Vagina (tissue), 2 donors: ENCODE measurements at places on chromosomes 5 and 9. TPM values are rescaled to one million over a fixed set of nuclear protein-coding genes. Genes with fewer than 3 reads are reported as not detected.

The RANBP17 gene
- total RNA-seq: 5.4 TPM

The ZNF879 gene
- 5.9 TPM for total RNA-seq

The LCP2 gene
- total RNA-seq: 25.5 TPM

The SLC6A19 gene
- total RNA-seq: not detected

The STPG3 gene
- not detected for total RNA-seq

The TAF1L gene
- total RNA-seq: not detected

The TAF11L10 gene
- total RNA-seq: not detected

DNA sequence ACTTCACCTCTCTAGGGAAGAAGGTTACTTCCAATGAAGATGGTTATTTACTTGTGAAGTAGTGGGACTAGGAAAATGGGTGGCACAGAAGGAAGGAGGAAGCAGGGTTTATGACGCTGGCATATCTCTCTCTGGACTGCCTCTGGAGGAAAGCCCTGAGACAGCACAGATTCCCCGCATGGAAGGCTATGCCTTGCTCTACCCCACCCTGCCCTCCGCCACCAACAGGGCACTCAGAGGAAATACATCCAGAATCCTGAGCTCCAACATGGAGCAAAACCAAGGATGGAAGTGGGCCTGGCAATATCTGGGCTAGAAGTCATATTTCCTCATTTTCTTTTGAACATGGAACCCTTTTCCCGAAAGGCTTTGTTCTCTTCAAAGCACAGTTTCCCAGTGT, 346.9 kb downstream of the ZSWIM6 start:
- no peak overlapping the region for H3K4me3 ChIP-seq
- DNase-seq: no peak
- H3K4me1 ChIP-seq: no peaks in the 10 kb centered on the region
- no peak overlapping the region for H3K27ac ChIP-seq
- H3K27me3 ChIP-seq: no peaks in the 10 kb centered on the region
- H3K36me3 ChIP-seq: no peaks in the 10 kb centered on the region

DNA sequence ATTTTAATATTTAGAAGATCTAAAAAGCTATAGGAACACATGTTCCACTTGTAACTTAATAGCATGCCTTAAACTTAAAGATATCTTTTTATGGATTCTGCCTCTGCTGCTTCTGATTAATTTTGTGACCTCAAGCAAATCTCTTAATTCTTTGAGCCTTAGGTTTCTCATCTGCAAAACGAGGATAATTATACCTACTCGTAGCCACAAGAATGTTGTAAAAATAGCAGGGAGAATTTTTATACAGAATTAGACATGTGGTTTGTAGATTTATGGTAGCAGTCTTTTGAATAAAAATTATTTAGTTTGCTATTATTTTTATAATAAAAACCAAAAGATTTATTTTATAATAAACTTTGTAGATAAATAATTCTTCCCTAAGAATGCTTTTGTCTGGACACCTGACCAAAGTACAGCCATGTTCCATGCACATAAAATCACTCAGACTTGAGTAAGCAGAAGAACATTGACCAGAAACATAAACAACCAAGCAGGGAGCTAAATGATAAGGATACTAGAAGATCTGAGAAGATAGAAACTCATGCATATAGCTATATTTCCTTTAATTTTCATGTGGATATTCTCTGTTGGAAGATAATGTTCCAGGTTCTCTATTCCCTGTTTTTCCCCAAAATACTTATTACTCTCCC, 18.5 kb downstream of the C9orf85 start:
- no peak overlapping the region for H3K4me3 ChIP-seq
- no peaks in the 10 kb centered on the region for H3K36me3 ChIP-seq
- no peaks in the 10 kb centered on the region for H3K27me3 ChIP-seq
- no peak for DNase-seq
- peaks cover 23% of the 10 kb centered on the region for H3K4me1 ChIP-seq
- H3K27ac ChIP-seq: no peak overlapping the region

GRCh38 chr9:129145841-129146292, 32.2 kb downstream of the IER5L start:
- H3K4me1 ChIP-seq: peaks cover 73% of the 10 kb centered on the region
- DNase-seq: no peak
- H3K4me3 ChIP-seq: no peak overlapping the region
- no peaks in the 10 kb centered on the region for H3K27me3 ChIP-seq
- peak overlapping the region; percentile 100 for H3K27ac ChIP-seq

DNA sequence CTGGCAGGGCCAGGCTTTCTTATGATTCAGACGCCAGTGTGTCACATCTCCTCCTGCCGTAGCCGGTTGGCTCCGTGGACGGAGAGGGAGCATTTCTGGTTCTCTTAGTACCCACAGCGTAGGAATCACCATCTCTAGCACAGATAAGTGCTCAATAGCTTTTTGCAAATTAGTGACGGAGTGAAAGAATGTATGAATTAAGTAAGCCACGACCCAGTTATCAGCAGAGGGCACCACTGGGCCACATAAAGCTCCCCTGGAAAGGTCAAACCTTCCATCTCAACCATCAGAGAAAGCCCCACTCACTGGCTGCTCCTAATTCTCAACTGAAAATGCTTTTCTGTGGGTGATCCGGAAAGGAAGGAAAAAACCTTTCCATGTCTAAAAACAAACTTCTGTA, 317.0 kb upstream of the ADCY2 start:
- no peaks in the 10 kb centered on the region for H3K4me1 ChIP-seq
- no peak overlapping the region for H3K27ac ChIP-seq
- H3K36me3 ChIP-seq: no peaks in the 10 kb centered on the region
- no peak overlapping the region for H3K4me3 ChIP-seq
- no peak for DNase-seq
- H3K27me3 ChIP-seq: no peaks in the 10 kb centered on the region

- H3K27ac ChIP-seq: no peak overlapping the region
- H3K36me3 ChIP-seq: no peaks in the 10 kb centered on the region
- H3K27me3 ChIP-seq: no peaks in the 10 kb centered on the region
- no peak overlapping the region for H3K4me3 ChIP-seq
- no peak for DNase-seq
Observed at GRCh38 chr5:9340085-9340484, 205.8 kb downstream of the SEMA5A start.

- no peaks in the 10 kb centered on the region for H3K36me3 ChIP-seq
- no peak for DNase-seq
- peak overlapping the region; percentile 58 for H3K27ac ChIP-seq
- H3K27me3 ChIP-seq: no peaks in the 10 kb centered on the region
- H3K4me1 ChIP-seq: peaks cover 28% of the 10 kb centered on the region
- peak overlapping the region; percentile 54 for H3K4me3 ChIP-seq
Observed at GRCh38 chr5:43193894-43194265, 1.9 kb downstream of the NIM1K start.

DNA sequence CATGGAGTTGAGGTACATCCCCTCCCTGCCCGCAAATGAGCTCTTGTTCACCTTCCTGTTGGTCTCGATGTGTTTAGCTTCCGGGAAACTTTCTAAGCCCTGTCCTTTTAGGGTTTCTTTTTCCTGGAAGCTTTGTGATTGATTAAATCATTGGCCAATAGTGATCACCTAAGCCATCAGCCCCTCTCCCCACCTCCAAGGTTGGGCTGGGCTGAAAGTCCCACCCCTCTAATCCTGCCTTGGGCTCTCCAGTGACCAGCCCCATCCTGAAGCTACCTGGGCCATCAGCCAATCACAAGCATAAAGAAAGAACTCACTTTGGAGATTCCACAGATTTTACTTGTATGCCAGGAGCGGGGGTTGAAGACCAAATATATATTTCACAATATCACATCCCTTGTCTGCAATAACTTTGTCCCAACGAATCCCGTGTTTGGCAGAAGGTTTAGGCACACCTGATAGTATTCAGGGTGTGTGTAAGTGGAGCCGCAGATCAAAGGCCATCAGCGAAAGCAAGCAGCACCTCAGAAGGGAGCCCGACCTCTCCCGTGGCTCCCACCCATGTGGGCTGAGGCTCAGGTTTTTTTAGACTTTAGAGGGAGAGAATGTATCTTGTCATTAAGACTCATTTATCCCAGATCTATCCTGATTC, 20.4 kb downstream of the ROPN1L start:
- no peaks in the 10 kb centered on the region for H3K36me3 ChIP-seq
- no peaks in the 10 kb centered on the region for H3K4me1 ChIP-seq
- no peak overlapping the region for H3K27ac ChIP-seq
- no peak overlapping the region for H3K4me3 ChIP-seq
- DNase-seq: no peak

GRCh38 chr9:107554636-107555035, 65.1 kb upstream of the KLF4 start:
- H3K27me3 ChIP-seq: no peaks in the 10 kb centered on the region
- no peak overlapping the region for H3K4me3 ChIP-seq

- no peaks in the 10 kb centered on the region for H3K27me3 ChIP-seq
- no peaks in the 10 kb centered on the region for H3K36me3 ChIP-seq
- H3K4me3 ChIP-seq: no peak overlapping the region
- no peaks in the 10 kb centered on the region for H3K4me1 ChIP-seq
- H3K27ac ChIP-seq: no peak overlapping the region
Observed at GRCh38 chr9:132507670-132508469, 74.5 kb upstream of the BARHL1 start.

DNA sequence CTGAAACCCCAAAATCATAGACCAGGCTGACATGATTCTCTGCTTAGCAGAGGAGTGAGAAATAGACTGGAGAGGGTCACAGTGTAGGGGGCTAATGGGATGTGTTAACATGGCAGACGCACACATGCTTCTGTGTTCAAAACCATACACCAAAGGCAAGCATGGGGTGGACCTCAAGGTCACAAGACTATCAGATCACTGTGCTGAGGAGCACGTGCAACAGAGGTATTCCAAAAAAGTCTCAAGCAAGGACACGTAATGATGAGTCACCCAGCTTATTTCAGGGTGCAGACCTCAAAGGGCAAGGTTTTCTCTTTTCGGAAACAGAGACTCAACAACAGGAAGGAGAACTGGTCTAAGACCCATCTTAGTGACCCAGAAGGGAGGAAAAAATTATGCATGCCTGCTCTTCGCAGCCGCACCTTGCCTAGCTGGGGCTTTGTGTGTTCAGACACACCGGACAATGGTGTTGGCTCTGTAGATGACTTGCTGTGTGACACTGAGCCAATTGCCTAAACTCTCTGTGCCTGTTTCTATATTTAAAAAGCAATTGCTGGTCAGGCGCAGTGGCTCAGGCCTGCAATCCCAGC, 20.3 kb downstream of the WHRN start:
- H3K27ac ChIP-seq: no peak overlapping the region
- no peak for DNase-seq
- no peaks in the 10 kb centered on the region for H3K27me3 ChIP-seq
- no peaks in the 10 kb centered on the region for H3K4me1 ChIP-seq
- H3K4me3 ChIP-seq: no peak overlapping the region

DNA sequence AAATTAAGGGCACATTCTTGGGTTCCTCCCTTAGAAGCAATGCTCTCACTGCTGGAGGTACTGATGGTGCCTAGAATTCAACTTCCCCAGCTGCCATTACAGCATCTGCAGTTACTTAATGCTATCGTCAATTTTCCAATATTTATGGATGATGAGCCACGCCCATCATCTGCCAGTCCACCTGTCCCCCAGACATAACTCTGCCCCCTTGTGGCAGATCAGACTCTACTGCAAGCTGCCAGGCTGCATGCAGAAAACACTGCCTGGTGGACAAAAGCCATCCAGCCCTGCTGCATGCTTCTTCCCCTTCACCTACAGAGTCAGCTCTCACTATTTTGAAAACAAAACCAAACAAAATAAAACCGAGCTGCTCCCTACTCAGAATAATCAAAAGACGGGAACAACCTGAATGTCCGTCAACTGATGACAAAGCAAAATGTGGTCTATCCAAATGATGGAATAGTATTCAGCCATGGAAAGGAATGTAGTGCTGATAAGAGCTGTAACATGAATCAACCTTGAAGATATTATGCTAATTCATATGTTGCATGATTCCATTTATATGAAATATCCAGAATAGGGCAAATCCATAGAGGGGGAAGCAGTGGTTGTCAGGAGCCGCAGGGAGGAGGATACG, 66.4 kb downstream of the RETREG1 start:
- no peaks in the 10 kb centered on the region for H3K27me3 ChIP-seq
- H3K36me3 ChIP-seq: no peaks in the 10 kb centered on the region
- H3K4me3 ChIP-seq: no peak overlapping the region

DNA sequence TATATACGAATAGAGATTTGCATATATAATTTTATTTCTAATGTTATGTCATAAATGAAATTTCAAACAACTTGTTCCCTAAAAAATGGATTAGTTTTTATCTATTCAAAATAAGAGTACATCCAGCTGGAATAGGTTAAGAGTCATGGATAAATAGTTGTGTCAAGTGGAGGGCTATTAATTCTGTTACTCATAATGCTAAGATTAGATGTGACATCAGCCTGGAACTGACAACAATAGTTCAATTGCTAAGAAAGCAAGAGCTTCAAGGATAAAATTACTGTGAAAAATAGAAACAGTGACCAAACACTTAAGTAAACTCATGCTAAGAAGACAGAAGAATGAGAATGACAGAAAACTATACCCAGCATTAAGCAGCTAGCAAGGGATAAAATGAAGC, 92.2 kb upstream of the CDH9 start:
- no peak overlapping the region for H3K27ac ChIP-seq
- no peak overlapping the region for H3K4me3 ChIP-seq
- H3K36me3 ChIP-seq: no peaks in the 10 kb centered on the region
- H3K4me1 ChIP-seq: no peaks in the 10 kb centered on the region
- no peaks in the 10 kb centered on the region for H3K27me3 ChIP-seq
- no peak for DNase-seq

DNA sequence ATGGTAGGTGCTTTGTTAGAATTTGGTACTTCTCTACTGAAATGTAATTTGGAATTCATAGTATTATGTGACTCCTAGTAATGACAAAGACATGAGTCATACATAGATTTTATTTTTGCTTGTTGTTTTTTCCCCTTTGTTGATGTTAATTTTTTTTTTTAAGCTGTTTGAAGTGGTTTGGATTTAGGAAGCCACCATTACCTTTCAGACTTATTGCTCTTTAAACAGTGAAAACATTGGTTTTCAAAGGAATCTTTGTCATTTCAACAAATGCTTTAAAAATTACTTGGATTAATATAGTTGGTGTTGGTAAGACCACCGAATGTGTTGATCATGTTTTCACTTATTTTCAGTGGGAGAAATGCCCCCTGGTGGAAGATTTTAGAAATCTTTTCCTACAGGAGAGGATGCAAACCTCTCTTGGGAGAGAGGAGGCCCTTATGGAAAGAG, 170.1 kb upstream of the PITX1 start:
- no peaks in the 10 kb centered on the region for H3K36me3 ChIP-seq
- no peaks in the 10 kb centered on the region for H3K27me3 ChIP-seq
- H3K4me1 ChIP-seq: peaks cover 19% of the 10 kb centered on the region
- DNase-seq: no peak

- no peaks in the 10 kb centered on the region for H3K27me3 ChIP-seq
- no peaks in the 10 kb centered on the region for H3K36me3 ChIP-seq
- H3K4me1 ChIP-seq: peaks cover 12% of the 10 kb centered on the region
Observed at GRCh38 chr5:150408231-150408943, 4.3 kb downstream of the CD74 start.
